ENCODE measurements at places on chromosomes 4 and X. TPM values are rescaled to one million over a fixed set of nuclear protein-coding genes. Genes with fewer than 3 reads are reported as not detected.

DMD gene
- total RNA-seq: 4.0 TPM

- peak; percentile 79 for DNase-seq
Observed at GRCh38 chr4:131137196-131137595, 2011.9 kb upstream of the PCDH10 start.

DNA sequence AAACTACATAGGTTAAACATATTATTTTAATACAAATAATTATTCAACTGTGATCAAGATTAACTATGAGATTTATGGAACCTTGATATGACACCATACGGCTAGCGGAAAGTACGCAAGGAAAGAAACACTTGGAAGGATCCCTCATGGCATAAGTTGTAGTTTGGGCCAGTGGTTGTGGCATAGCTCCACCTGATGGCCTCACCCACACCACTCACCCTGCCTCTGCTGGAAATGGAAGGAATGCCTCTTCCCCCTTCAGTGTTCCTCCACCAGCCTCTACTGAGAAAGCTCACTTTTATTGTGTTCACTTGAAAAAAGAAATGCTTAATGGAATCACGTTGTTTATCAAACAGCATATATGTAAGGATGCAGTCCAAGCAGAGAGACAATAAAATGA is 86.4 kb downstream of the BMP15 start:
- no peak for DNase-seq

GRCh38 chr4:111064342-111064993 is 441.6 kb upstream of the PITX2 start:
- peak; percentile 98 for DNase-seq

- DNase-seq: peak; percentile 94
Observed at GRCh38 chrX:45515262-45516215, 314.9 kb upstream of the DIPK2B start.

GRCh38 chrX:19846995-19847790 is 40.2 kb downstream of the SH3KBP1 start:
- peak; percentile 77 for DNase-seq

DNA sequence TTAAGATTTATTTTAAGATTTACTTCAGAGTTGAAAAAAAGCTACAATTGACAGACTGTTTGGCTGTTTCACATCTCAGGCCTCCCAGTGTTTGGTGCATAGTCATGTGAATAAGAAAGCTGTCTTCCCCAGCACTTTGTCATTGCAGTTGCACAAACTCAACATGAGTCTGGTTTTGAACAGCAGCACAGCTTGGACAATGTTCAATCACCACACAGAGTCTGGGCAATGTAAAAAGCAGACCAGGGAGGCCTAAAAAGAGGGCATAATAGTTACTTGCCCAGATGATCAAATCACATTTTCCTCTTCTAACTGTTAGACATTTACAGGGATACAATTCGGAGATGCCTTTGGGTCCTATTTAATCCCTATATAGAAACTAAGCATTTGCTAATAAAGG is 1055.0 kb downstream of the RPA4 start:
- no peak for DNase-seq
